Stimulated activated CD4-positive, alpha-beta T cell treated with anti-CD3 and anti-CD28 coated beads, Interleukin-1b, Interleukin-23, amount 100 ng/mL, for 48 hours (primary cell): ENCODE measurements at places on chromosomes 13 and 19.

DNA sequence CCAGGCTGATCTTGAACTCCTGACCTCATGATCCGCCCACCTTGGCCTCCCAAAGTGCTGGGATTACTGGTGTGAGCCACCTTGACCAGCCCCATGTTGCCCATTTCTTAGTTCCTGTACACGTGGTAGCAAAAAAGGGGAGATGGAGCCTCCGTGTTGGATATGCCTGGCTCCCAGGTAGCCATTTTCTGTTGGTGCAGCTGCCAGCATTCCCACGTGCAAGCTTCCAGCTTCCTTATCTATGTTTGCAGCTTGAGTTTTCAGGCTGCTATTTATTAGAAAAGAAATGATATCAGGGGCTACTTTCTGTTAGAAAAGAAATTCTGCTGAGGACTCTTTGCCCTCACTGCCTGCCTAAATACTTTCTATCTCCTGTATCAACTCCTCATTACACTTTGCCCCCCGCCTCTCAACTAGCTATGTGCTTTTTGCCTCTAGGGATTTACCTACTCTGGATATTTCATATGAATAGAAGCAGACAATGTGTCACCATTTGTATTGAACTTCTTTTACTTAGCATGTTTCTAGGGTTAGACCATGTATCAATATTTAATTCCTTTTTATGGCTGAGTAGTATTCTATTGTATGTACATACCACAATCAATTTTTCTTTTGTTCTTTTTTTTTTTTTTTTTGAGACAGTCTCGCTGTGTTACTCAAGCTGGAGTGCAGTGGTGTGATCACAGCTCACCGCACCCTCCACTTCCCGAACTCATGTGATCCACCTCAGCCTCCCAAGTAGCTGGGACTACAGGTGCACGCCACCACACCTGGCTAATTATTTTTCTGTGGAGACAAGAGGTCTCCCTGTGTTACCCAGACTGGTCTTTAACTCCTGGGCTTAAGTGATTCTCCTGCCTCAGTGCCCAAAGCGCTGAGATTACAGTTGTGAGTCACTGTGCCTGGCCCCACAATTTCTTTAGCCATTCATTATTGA lies 3.4 kb upstream of the TMED1 start:
- no peak for DNase-seq

GRCh38 chr19:37505958-37506386 lies 767 bp upstream of the ZNF793 start:
- DNase-seq = no peak

DNA sequence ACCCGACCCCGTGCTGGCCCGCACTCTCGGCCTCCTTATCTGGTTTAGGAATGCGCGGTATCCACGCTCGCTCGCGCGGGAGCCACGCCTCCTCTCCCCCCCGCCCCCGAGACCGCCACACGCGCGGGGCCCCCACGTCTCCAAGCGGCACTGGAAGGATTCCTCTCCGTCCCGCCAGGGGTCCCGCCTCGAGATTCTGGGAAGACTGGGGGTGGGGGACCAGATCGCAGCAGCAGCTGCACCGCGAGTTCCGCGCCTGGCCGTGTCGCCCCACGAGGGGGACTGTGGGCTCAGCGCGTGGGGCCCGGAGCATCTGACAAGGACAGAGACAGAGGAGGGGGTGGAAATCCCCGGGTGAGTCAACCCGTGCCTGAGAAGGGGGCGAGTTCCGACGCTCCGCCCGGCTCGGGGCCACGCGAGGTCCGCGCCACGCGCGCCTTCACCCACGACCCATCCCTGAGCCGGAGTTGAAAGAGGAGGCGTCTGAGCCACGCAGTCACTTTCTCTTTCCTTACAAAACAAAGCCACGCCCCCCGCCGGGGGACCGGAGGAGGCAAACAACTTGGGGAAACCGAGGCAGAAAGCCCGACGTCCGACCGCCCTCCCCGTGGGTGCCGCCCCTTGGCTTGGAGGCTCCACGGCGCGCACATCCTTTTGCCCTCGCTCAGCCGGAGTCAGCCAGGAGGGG lies 814 bp downstream of the S1PR2 start:
- peak; percentile 46 for DNase-seq

DNA sequence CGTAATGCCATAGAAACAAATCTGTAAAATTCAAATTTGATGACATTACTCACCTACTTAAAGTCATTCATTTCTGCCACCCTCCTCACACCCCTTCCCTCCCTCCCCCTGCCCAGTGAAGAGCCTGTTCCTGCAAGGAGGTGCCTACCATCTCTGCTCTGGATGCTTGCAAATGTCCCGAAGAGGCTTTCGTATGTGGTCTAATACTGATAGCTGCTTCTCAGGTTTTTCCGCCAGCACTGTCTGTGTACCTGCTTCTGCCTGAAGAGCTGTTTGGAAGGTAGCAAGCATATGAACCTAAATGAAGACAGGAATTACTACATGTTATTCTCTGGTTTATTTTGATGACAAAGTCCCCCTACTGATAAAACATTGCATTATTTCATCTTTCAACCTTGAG lies 57.1 kb downstream of the GPALPP1 start:
- DNase-seq = no peak

GRCh38 chr19:2080336-2080988 lies 15.7 kb downstream of the MOB3A start:
- DNase-seq = no peak

DNA sequence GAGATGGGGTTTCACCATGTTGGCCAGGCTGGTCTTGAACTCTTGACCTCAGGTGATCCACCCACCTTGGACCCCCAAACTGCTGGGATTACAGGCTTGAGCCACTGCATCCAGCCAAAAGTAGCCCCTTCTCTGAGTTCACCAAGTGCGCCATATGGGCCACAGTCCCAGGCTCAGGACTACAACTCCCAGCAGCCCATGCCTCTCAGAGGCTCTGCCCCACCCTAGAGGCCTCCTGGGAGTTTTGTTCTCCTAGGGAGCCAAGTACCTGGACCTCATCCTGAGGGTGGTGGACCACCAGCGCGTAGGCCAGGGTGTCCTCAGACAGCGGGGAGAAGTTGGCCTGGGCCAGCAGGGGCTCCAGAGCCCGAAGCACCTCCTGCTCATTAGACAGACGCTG lies 18.8 kb downstream of the TMEM143 start:
- DNase-seq = no peak

- no peak for DNase-seq
These were observed 65.1 kb upstream of the GJB6 start for GRCh38 chr13:20297181-20297580.
